ENCODE measurements at places on chromosomes 6 and 20.
A peak's percentile ranks its signal among the peaks of the same experiment; 100 is the strongest.

DNA sequence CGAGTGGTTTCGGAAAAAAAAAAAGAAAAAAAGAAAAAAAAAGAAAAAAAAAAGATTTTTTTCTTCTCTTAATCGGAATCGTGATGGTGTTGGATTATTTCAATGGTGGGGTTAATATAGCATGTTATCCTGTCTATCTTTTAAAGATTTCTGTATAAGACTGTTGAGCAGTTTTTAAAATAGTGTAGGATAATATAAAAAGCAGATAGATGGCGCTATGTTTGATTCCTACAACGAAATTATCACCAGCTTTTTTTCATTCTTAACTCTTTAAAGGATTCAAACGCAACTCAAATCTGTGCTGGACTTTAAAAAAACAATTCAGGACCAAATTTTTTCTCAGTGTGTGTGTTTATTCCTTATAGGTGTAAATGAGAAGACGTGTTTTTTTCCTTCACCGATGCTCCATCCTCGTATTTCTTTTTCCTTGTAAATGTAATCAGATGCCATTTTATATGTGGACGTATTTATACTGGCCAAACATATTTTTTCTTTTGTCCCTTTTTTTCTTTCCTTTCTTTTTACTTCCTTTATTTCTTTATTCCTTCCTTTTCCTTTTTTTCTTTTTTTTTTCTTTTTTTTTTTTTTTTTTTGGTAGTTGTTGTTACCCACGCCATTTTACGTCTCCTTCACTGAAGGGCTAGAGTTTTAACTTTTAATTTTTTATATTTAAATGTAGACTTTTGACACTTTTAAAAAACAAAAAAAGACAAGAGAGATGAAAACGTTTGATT lies 3.6 kb downstream of the SOX4 start:
- DNase-seq: no peak

DNA sequence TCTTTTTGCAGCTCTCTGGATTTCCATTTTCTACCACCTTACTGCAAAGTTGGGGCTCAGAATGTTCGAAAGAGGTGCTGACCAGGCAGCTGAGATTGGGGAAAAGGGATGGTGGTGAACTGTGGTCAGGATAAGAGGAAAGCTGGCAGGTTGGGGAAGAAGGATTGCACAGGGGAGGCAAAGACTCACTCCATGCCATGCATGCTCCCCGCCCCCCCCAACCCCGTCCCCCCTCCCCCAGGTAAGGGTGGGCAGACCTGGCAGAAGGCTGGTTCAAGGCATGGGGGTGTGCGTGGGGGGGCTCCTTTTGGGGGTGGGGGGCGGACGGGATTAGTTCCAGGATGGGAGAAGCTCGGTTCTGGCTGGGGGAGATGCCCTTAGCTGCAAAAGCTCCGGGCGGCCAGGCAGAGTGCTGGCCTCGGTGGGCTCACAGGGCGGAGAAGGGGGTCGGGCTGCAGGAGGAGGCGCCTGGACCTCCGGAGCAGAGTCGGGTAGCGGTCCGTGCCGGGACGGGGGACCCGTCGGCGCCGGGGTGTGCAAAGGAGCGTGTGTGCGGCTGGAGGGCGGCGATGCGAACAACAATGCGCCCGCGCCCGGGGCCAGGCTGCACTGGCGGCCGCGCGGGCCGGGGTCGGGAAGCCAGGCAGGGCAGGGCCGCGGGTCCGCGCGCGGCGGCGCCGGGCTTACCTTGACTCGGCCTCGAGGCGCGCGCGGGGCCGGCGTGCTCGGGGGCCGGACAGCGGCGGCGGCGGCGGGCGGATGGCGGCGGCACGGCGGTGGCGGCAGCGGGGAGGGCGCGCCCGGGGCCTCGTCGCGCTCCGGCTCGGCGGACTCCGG lies 880 bp downstream of the ADNP start:
- peak; percentile 29 for DNase-seq

- DNase-seq: no peak
Measured at GRCh38 chr20:48340883-48341281, 486.9 kb downstream of the PREX1 start.

DNA sequence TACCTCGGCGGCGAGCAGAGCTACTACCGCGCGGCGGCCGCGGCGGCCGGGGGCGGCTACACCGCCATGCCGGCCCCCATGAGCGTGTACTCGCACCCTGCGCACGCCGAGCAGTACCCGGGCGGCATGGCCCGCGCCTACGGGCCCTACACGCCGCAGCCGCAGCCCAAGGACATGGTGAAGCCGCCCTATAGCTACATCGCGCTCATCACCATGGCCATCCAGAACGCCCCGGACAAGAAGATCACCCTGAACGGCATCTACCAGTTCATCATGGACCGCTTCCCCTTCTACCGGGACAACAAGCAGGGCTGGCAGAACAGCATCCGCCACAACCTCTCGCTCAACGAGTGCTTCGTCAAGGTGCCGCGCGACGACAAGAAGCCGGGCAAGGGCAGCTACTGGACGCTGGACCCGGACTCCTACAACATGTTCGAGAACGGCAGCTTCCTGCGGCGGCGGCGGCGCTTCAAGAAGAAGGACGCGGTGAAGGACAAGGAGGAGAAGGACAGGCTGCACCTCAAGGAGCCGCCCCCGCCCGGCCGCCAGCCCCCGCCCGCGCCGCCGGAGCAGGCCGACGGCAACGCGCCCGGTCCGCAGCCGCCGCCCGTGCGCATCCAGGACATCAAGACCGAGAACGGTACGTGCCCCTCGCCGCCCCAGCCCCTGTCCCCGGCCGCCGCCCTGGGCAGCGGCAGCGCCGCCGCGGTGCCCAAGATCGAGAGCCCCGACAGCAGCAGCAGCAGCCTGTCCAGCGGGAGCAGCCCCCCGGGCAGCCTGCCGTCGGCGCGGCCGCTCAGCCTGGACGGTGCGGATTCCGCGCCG lies 994 bp downstream of the FOXC1 start:
- DNase-seq: no peak

- no peak for DNase-seq
Measured at GRCh38 chr20:19711126-19711525, 46.9 kb upstream of the RIN2 start.

- DNase-seq: no peak
Measured at GRCh38 chr6:98769546-98769945, 64.8 kb upstream of the POU3F2 start.

- no peak for DNase-seq
Measured at GRCh38 chr6:7166410-7167293, 58.9 kb downstream of the RREB1 start.

GRCh38 chr20:53028337-53029007 lies 56.3 kb downstream of the TSHZ2 start:
- DNase-seq: no peak

GRCh38 chr6:68677058-68677457 lies 42.0 kb downstream of the ADGRB3 start:
- DNase-seq: no peak

All from mesothelial cell of epicardium (in vitro differentiated cells).